ENCODE measurements at places on chromosomes 3 and 15. TPM values are rescaled to one million over a fixed set of nuclear protein-coding genes. Genes with fewer than 3 reads are reported as not detected.

DPH6 gene
- total RNA-seq = 12.9 TPM

- DNase-seq = no peak
These were observed 241.6 kb downstream of the NLGN1 start for GRCh38 chr3:173639098-173639497.

GRCh38 chr3:14676881-14677280 is 1.9 kb downstream of the C3orf20 start:
- DNase-seq = no peak

DNA sequence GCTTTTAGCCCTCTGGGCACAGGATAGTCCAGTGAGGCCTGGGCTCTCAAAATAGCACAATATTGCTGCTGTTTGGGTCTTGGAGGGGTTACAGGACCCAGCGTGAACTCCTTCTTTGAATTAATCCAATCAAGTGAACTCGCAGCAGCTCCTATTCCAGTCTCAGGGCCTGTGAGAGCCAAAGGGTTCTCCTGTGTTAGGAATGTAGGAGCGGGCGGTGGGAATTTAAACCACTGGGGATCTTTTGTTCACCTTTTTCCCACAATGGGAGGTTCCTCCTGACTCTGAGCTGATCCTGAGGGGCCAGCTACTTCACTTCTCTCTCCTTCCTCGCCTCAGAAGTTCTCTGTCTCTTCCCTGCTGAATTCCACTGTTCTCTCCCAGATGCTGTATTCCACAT is 504.0 kb downstream of the UNC13C start:
- no peak for DNase-seq

DNA sequence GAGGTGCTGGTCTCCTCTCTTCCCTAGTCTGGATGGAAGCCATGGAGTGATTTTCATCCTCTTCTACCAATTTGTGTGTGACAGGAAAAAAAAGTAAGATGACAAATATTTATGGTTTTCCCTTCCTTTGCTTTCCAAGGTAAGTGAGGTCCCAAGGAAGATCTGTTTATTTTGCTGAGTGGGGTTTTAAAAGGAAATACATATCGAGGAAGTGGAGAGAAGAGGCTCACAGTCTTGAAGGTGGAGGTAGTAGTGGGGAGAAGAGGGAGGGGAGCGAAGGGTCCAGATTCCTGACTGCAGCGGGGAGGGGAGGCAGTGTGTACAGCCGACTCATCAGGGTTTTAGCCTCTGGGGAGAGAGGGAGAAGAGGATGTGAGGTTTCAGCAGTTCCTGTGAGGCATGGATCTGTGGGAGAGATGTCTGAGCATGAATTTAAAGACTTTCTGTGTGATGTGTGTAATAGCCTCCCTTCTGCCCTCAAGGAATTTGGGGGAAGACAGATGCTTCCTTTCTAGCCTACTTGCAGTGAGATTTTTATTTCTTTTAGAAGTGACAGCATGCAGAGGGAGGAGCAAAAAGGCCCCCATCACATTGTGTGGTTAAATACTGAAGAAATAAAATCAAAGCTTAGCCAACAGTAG is 272.4 kb downstream of the THRB start:
- DNase-seq = no peak

TRIM71 gene
- not detected for total RNA-seq

SCAMP5 gene
- total RNA-seq = 3.8 TPM

MCF2L2 gene
- total RNA-seq = 1.6 TPM

RETNLB gene
- total RNA-seq = not detected

FOXB1 gene
- not detected for total RNA-seq

TBC1D21 gene
- not detected for total RNA-seq

DNA sequence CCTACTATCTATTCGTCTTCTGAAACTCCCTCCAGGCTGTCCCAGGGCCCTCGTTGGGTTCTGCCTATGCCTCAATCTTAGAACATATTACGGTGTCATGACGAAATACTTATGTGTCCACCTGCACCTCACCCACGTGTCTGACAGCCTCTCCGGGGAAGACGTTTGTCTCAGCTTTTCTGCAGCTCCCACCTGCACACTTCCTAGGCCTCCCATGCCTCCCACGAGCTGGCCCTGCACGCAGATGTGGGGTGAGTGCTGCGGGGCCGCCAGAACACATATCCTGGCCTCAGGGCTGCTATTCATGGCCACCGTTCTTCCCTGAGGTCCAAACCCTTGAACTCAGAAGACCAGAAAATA is 7.1 kb upstream of the MUSTN1 start:
- DNase-seq = no peak

CKMT1B gene
- 0.13 TPM for total RNA-seq

DNA sequence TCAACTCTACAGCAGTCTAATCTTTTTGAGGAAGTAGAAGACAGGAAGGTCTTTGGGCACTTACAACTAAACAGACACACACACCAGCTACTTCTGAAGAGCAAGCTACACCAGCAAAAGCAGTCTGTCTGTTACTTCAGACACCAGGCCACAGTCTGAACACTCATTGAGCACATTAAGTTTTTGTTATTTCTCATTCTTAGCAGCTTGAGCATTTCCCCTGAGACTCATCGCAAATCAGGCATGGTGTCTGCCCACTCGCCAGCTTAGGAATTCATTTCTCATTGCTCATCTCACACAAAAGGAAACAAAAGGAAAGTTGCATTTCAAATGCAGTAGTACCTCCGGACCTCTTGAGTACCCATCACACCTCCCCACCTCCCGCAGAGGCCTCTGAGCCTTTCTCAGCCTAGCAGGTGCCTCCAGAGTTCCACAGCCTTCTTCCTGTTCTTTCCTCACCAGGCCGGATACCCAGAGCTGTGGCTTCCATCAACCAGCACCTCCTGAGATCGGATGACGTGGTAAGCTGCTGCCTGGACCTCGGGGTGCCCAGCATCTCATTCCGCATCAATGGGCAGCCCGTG is 302.0 kb downstream of the RYR3 start:
- DNase-seq = no peak

GOLGA8H gene
- total RNA-seq = 0.42 TPM

GRCh38 chr3:66362541-66362941 is 138.3 kb downstream of the LRIG1 start:
- DNase-seq = no peak

CIAO2A gene
- total RNA-seq = 19.2 TPM

GRCh38 chr3:171591070-171591469 is 130.9 kb upstream of the TNIK start:
- DNase-seq = no peak

DNA sequence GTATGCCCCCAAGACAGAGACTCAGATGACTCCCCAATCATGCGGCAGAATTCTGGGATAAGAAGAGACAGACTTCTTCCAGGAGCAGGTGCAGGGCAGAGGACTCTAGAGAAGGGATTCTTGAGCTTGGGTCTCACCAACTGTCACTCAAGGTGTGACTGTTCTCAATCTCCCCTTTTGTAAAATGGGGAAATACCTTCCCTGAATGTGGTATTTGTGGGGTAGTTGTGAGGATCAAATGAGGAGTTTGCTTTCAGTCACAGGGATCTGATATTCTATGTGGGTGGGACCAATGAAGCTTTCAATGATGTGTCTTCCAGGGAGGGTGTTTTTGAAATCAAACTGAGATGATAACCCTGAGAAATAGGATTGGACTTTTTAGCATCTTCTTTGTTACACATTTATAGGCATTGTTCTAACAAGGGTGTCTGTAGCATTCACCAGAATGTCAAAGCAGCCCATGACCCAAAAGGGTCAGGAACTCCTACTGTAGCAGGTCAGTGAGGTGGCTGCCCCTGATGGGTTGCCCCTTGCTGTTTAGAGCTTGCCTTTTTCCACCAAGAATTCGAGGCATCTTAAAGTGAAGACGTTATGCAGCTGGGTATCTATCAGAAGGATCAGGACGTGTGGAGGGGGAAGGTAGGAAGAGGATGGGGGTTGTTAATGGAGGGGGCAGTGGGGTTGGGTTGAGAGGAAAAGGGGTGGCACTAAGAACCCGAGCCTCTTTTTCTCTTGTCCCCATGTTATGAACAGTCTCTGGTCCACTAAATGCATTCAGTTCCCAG is 28.8 kb downstream of the UMPS start:
- DNase-seq = no peak

GRCh38 chr3:176650478-176650877 is 546.8 kb downstream of the TBL1XR1 start:
- no peak for DNase-seq

ACOX2 gene
- total RNA-seq = 20.9 TPM

RHCG gene
- total RNA-seq = not detected

DNA sequence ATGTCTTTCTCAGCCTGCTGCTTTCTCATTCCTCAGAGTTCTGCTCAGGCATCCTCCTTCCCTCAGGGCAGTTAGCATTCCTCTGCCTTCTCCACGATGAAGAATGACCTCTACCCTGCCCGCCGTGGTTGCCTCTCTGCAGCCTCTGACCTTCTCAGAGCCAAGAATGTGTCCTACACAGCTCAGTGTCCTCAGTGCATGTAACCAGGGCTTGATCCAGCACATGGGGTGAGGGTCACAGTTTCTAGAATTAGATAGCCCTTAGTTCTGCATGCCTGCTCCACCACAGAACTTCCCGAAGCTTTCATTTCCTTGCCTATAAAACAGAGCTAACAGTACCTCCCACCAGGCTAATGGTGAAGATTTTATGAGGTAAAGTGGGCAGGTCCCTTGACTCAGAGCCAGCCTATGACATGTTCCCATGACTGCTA is 182.1 kb downstream of the CLSTN2 start:
- DNase-seq = no peak

DNA sequence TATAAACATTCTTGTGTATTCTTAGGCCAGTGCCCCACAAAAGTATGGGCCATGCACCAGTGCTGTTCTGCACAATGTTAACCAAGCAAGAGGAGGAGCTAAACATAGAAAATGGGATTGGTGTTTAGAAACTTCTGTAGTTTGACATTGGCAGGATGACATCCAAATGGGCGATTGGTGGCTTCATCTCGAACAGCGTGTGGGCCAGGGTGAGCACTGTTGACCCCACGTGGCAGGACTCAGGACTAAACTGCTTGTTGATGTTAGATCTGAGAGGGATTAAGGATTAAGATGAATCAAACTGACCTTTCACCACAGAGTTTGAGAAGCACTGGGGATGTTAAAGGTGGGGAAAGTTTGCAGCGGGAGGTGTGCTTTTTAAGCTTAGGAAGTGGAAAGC is 31.9 kb downstream of the ZNF710 start:
- no peak for DNase-seq

DNA sequence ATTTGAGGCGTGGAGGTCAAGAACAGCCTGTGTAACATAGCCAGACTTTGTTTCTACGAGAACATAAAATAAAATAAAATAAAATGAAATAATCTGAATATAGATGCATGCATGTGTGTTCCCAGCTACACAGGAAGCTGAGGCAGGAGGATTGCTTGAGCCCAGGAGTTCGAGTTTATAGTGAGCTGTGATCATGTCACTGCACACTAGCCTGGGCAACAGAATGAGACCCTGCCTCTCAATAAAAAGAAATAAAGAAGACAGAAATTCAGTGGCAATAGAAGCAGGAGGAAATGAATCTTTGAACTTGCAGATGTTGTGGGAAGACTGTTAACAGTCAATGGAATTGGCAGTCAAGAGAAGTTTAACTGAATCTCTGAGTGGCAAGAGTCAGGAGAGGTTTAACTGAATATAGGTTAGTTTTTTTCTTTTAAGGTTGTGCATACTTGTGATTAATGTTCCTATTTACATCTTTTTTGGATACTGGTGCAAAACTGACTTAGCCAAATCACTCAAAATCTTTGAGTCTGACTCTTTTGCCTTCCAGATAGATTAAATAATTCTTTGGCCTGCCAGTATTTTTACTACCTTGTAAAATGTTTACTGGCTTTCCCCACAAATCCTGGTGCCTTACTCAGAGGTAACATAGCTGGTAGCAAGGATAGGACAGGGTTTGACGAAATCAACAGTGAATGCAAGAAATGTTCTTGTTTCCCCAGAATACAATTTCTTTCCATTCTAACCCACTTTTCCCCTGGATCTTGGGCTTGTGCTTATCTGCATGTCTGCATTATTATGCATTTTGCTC is 361.4 kb downstream of the PDCD6IP start:
- DNase-seq = no peak

DNA sequence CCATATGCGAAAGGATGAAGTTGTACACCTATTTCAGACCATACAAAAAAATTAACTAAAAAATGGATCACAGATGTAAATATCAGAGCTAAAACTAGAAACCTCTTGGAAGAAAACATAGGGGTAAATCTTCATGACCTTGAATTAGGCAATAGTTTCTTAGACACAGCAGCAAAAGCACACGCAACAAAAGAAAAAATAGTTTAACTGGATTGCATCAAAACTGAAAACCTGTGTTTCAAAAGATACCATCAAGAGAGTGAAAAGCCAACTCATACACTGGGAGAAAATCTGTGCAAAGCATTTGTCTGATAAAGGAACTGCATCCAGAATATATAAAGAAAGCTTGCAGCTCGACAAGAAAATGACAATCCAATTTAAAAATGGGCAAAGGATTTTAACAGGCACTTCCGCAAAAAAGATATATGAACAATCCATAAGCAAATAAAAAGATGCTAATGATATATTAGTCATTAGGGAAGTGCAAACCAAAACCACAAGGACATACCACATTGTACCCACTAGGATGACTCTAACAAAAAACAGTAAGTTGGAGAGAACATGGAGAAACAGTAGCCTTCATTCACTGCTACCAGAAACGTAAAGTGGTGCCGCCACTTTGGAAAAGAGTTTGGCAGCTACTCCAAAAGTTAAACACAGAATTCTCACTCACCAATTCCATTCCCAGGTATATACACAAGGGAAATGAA is 263.1 kb downstream of the ADAMTS17 start:
- DNase-seq = no peak

NDN gene
- 93.4 TPM for total RNA-seq

GADL1 gene
- total RNA-seq = 4.6 TPM

- DNase-seq = no peak
These were observed 485.9 kb downstream of the NSUN3 start for GRCh38 chr3:94548581-94549316.

DNA sequence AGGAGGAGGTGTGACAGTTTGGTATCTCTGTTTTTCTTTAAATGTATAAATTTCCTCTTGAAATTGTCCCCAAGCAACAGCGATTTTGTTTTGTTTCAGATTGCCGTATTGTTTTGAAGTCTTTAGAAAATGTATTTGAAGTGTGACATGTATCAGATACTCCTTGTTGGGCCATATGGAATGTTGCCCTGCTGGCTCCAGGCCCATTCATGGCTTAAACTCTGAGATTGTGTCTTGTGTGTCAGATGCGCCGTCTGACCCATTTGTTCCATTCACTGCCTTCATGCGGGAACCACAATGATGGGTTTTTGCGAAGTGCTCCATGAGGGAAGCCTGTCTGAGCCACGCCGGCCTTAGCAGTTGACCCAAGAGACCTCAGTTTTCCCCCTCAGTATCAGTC is 75.2 kb upstream of the ADAMTSL3 start:
- no peak for DNase-seq

- no peak for DNase-seq
These were observed 44.8 kb upstream of the RPS17 start for GRCh38 chr15:82585072-82585471.

GRCh38 chr3:27792869-27793268 is 70.7 kb upstream of the EOMES start:
- DNase-seq = no peak

GRCh38 chr15:95557226-95558046 is 773.1 kb upstream of the NR2F2 start:
- no peak for DNase-seq

GRCh38 chr15:72338617-72339321 is 18.8 kb upstream of the CELF6 start:
- DNase-seq = no peak

All from esophagus muscularis mucosa (tissue), 4 donors.